ENCODE measurements at places on chromosomes 2 and 18. TPM values are rescaled to one million over a fixed set of nuclear protein-coding genes. Genes with fewer than 3 reads are reported as not detected.

GRCh38 chr2:54524226-54524991 is 68.3 kb downstream of the SPTBN1 start:
- H3K27me3 ChIP-seq, result no peaks in the 10 kb centered on the region
- no peaks in the 10 kb centered on the region for H3K36me3 ChIP-seq
- DNase-seq, result peak; percentile 19
- H3K4me1 ChIP-seq, result peaks cover 64% of the 10 kb centered on the region

DNA sequence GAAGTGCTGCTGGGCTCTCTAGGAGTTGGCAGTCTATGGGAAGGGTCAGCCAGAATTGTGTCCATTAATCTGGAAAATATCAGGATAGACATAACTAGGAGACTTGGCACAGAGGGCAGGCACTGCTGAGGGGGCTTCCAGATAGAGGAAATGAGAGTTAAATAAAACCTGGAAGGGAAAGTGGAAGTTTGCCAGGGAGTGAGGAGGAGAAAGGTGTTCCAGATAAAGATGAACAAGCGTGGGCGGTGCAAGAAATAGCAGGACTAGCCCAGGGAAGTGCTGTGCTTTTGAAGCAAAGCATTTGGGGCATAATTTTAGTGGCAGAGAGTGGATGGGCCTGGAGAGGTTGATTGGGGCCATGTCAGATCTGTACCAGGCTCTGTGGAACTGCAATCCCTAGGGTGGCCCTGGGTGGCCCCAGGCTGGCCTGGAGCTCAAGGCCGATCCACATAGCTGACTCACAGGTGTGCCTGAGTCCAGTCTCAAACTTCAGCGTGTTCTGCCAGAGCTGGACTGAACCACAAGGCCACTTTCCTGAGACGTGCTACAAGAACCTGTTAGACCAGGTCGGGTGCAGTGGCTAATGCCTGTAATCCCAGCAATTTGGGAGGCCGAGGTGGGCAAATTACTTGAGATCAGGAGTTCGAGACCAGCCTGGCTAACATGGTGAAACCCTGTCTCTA is 26.9 kb downstream of the GALM start:
- no peak overlapping the region for H3K27ac ChIP-seq
- H3K4me1 ChIP-seq, result no peaks in the 10 kb centered on the region
- H3K27me3 ChIP-seq, result no peaks in the 10 kb centered on the region
- no peak for DNase-seq

GRCh38 chr18:13366131-13366530 is 147.6 kb downstream of the LDLRAD4 start:
- no peak for DNase-seq
- H3K4me1 ChIP-seq, result no peaks in the 10 kb centered on the region
- no peak overlapping the region for H3K4me3 ChIP-seq
- no peak overlapping the region for H3K27ac ChIP-seq
- no peaks in the 10 kb centered on the region for H3K36me3 ChIP-seq
- H3K27me3 ChIP-seq, result no peaks in the 10 kb centered on the region

- no peak for DNase-seq
- no peak overlapping the region for H3K27ac ChIP-seq
- H3K4me3 ChIP-seq, result no peak overlapping the region
- H3K4me1 ChIP-seq, result no peaks in the 10 kb centered on the region
- peaks cover 4% of the 10 kb centered on the region for H3K36me3 ChIP-seq
Observed at GRCh38 chr2:61499060-61499459, 28.2 kb upstream of the USP34 start.

- no peak for DNase-seq
- no peaks in the 10 kb centered on the region for H3K4me1 ChIP-seq
- H3K27me3 ChIP-seq, result no peaks in the 10 kb centered on the region
- no peak overlapping the region for H3K27ac ChIP-seq
- no peaks in the 10 kb centered on the region for H3K36me3 ChIP-seq
- H3K4me3 ChIP-seq, result no peak overlapping the region
Observed at GRCh38 chr2:1230155-1230893, 182.9 kb upstream of the TPO start.

DNA sequence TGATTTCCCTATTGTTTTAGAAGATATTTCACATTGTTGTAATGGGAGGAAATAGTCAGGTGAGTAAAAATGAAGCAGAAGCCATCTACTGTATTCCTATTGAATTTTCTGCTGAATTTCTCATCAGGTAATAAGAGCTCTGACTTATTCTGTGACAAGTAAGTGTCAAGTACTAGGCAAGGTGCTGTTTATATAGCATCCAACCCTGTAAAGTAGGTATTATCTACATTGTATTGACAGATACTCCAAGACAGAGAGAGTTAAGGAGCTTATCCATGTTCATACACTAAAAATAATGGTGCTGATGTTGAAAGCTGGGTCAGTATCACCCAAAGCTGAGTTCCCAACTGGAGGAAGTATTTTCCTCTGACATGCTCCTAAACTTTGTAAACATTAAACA is 106.0 kb downstream of the KCNJ3 start:
- H3K4me3 ChIP-seq, result no peak overlapping the region
- H3K27ac ChIP-seq, result no peak overlapping the region
- H3K36me3 ChIP-seq, result no peaks in the 10 kb centered on the region
- no peaks in the 10 kb centered on the region for H3K27me3 ChIP-seq
- no peak for DNase-seq

GRCh38 chr2:157771234-157771633 is 104.9 kb downstream of the ACVR1 start:
- H3K27me3 ChIP-seq, result no peaks in the 10 kb centered on the region
- H3K36me3 ChIP-seq, result no peaks in the 10 kb centered on the region
- no peaks in the 10 kb centered on the region for H3K4me1 ChIP-seq
- no peak overlapping the region for H3K4me3 ChIP-seq

- H3K27ac ChIP-seq, result no peak overlapping the region
- no peaks in the 10 kb centered on the region for H3K36me3 ChIP-seq
- H3K4me3 ChIP-seq, result no peak overlapping the region
- no peaks in the 10 kb centered on the region for H3K27me3 ChIP-seq
Observed at GRCh38 chr2:8674420-8675009, 7.3 kb upstream of the ID2 start.

- no peak overlapping the region for H3K27ac ChIP-seq
- H3K4me1 ChIP-seq, result no peaks in the 10 kb centered on the region
- no peak overlapping the region for H3K4me3 ChIP-seq
- no peaks in the 10 kb centered on the region for H3K27me3 ChIP-seq
Observed at GRCh38 chr2:99890568-99891427, 251.6 kb downstream of the AFF3 start.

GRCh38 chr18:78913830-78914231 is 65.8 kb upstream of the SALL3 start:
- no peaks in the 10 kb centered on the region for H3K4me1 ChIP-seq
- no peak overlapping the region for H3K27ac ChIP-seq
- H3K27me3 ChIP-seq, result no peaks in the 10 kb centered on the region
- H3K4me3 ChIP-seq, result no peak overlapping the region
- DNase-seq, result no peak

DNA sequence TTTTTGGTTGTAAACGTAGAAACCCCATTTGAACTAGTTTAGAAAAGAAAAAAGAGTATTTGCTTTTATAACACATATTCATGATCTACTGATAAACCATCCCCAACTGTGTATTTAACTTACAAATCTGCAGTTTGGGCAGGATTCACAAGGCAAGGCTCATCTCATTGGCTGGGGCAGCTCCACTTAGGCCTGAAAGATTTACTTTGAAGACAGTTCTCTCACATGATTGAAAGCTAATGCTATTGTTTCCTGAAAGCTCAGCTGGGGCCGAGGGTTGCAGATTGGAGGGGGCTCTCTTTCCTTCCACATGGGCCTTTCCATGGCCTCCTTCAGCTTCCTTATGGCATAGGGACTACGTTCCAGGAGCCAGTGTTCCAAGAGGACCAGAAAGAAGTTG is 47.4 kb downstream of the ARHGAP15 start:
- no peaks in the 10 kb centered on the region for H3K36me3 ChIP-seq
- no peak for DNase-seq
- H3K4me1 ChIP-seq, result no peaks in the 10 kb centered on the region
- no peaks in the 10 kb centered on the region for H3K27me3 ChIP-seq

DNA sequence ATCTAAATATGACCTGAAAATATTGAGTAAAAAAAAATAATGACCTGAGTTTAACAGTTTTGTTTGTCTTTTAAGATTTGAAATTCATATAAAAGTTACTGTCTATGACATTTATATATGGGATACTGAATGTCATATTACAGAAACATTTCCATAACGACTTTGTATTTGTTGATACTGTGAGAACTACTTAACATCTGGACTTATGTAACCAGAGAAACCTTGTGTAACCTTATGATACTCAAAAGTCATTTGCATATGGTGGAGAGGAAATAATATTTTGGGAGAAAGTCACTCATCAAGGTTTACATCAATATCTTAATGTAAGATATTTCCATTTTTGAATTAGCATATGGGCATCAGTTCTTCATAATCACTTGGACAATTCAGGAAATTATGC is 12.6 kb downstream of the MFSD6 start:
- H3K4me1 ChIP-seq, result peaks cover 11% of the 10 kb centered on the region
- H3K27ac ChIP-seq, result no peak overlapping the region
- H3K4me3 ChIP-seq, result no peak overlapping the region
- H3K27me3 ChIP-seq, result no peaks in the 10 kb centered on the region

- no peak overlapping the region for H3K4me3 ChIP-seq
- no peak for DNase-seq
- no peaks in the 10 kb centered on the region for H3K36me3 ChIP-seq
- H3K27ac ChIP-seq, result no peak overlapping the region
- no peaks in the 10 kb centered on the region for H3K4me1 ChIP-seq
Observed at GRCh38 chr2:157309878-157310277, 15.7 kb downstream of the ERMN start.

DNA sequence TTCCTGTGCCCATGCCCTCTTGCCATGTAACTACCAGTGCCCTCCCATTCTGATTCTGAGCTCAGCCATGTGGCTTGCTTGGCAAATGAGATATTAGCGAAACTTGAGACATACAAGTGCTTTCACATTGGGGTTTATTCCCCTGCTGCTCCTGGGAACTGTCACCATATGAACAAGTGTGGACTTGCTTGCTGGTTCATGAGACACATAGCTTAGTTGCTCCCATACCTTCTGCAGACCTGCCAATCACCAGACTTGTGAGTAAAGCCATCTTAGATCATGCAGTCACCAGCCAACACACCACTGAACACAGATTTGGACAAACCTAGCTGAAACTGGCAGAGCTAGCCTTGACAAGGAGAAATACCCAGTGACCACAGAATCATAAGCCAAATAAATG is 155.1 kb downstream of the SS18 start:
- H3K27ac ChIP-seq, result no peak overlapping the region
- no peaks in the 10 kb centered on the region for H3K36me3 ChIP-seq
- H3K4me1 ChIP-seq, result no peaks in the 10 kb centered on the region
- H3K27me3 ChIP-seq, result no peaks in the 10 kb centered on the region
- no peak for DNase-seq

- peaks cover 41% of the 10 kb centered on the region for H3K36me3 ChIP-seq
- H3K4me3 ChIP-seq, result no peak overlapping the region
- H3K27me3 ChIP-seq, result no peaks in the 10 kb centered on the region
- no peak for DNase-seq
- peaks cover 29% of the 10 kb centered on the region for H3K4me1 ChIP-seq
- H3K27ac ChIP-seq, result peak overlapping the region; percentile 61
Observed at GRCh38 chr2:28904295-28904694, 9.8 kb downstream of the WDR43 start.

DNA sequence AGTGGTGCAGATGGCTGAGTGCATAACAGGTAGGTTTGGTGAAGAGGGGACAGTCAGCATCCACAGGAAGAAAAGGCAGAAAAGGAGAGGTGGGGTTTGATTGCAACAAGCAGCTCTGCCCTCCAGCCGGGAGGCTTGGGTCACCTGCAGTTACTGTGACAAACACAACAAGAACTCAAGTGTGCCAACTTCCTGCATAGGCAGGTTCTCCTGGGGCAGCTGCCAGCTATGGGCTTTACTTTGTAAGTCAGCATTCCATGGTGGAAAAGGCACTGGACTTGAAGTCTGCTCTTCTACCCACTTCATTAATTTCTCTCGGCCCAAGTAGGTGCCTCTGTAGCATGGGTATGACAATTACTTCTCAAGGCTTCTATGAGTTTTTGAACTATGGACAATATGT is 98.9 kb downstream of the MYT1L start:
- H3K4me3 ChIP-seq, result no peak overlapping the region
- H3K27ac ChIP-seq, result no peak overlapping the region
- no peaks in the 10 kb centered on the region for H3K27me3 ChIP-seq
- no peaks in the 10 kb centered on the region for H3K36me3 ChIP-seq
- DNase-seq, result no peak

- no peaks in the 10 kb centered on the region for H3K36me3 ChIP-seq
- H3K27me3 ChIP-seq, result no peaks in the 10 kb centered on the region
- no peak for DNase-seq
Observed at GRCh38 chr2:186862869-186863709, 14.1 kb upstream of the ZSWIM2 start.

GRCh38 chr2:188456114-188456909 is 164.6 kb downstream of the GULP1 start:
- H3K27ac ChIP-seq, result no peak overlapping the region
- H3K4me1 ChIP-seq, result no peaks in the 10 kb centered on the region
- H3K4me3 ChIP-seq, result no peak overlapping the region
- DNase-seq, result no peak

DNA sequence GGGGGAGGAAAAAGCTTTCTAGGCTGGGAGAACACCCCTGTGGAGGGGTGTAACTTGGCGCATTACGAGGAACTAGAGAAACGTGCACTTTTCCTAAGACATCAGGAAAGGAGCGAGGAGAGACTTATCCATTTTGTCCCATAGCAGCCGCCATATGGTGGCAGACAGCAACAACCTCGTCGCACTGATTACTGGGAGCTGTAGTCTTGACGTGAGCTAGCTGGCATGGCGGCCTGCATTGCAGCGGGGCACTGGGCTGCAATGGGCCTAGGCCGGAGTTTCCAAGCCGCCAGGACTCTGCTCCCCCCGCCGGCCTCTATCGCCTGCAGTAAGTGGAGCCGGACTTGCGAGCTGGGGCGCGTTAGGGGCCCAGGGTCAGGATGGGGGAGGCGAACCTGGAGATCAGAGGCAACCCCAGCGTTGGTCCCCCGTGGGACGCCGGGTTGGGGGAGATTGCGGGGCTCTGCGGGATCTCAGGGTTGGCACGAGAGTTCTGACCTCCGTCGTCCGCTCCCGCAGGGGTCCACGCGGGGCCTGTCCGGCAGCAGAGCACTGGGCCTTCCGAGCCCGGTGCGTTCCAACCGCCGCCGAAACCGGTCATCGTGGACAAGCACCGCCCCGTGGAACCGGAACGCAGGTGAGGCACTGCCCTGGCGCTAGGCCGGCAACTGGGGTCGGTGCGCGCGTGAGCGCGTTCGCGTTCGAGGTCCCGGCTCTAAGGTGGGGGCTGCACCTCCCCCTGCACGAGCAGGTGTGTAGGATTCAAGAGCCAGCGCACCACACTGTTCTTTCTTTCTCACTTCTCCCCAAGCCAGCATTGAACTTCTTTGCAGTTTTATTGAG is at the start of gene MRPL19:
MRPL19 (plus strand) TSS at position 201 of the 843 bp plus-strand sequence; CDS start at position 226, 25 bp downstream.
- peaks cover 59% of the 10 kb centered on the region for H3K4me1 ChIP-seq
- peak; percentile 86 for DNase-seq
- H3K4me3 ChIP-seq, result peak within 1 kb of the TSS; percentile 91
- no peaks in the 10 kb centered on the region for H3K36me3 ChIP-seq
- peak within 1 kb of the TSS; percentile 87 for H3K27ac ChIP-seq

GRCh38 chr18:51957001-51957400 is 383.0 kb upstream of the DCC start:
- no peak overlapping the region for H3K4me3 ChIP-seq
- no peak for DNase-seq
- no peaks in the 10 kb centered on the region for H3K4me1 ChIP-seq
- H3K36me3 ChIP-seq, result no peaks in the 10 kb centered on the region

- H3K36me3 ChIP-seq, result no peaks in the 10 kb centered on the region
- H3K4me1 ChIP-seq, result peaks cover 2% of the 10 kb centered on the region
- no peak for DNase-seq
- H3K4me3 ChIP-seq, result no peak overlapping the region
- H3K27me3 ChIP-seq, result no peaks in the 10 kb centered on the region
Observed at GRCh38 chr18:245282-245847, 22.5 kb downstream of the THOC1 start.

Gene DUSP2
- 2.3 TPM for total RNA-seq

Gene EML6
- 42.5 TPM for total RNA-seq

Gene GLI2
- total RNA-seq, result 0.27 TPM

Gene SLC11A1
- 5.4 TPM for total RNA-seq

Gene STAT4
- total RNA-seq, result 0.31 TPM

Gene TRPM8
- not detected for total RNA-seq
